Esophagus muscularis mucosa (tissue), 4 donors: ENCODE measurements at places on chromosomes 12 and 14. TPM values are rescaled to one million over a fixed set of nuclear protein-coding genes. Genes with fewer than 3 reads are reported as not detected.

CEBPE gene
- not detected for total RNA-seq

TUNAR gene
- not detected for total RNA-seq

ACSM4 gene
- not detected for total RNA-seq

CFAP54 gene
- total RNA-seq, result 3.8 TPM

CIPC gene
- 63.0 TPM for total RNA-seq

GRCh38 chr12:118447181-118447580, 70.8 kb downstream of the SUDS3 start:
- no peak for DNase-seq

GRCh38 chr12:91866566-91866965, 279.1 kb downstream of the BTG1 start:
- DNase-seq, result no peak

- no peak for DNase-seq
Measured at GRCh38 chr14:97027256-97027999, 230.2 kb downstream of the VRK1 start.

DNA sequence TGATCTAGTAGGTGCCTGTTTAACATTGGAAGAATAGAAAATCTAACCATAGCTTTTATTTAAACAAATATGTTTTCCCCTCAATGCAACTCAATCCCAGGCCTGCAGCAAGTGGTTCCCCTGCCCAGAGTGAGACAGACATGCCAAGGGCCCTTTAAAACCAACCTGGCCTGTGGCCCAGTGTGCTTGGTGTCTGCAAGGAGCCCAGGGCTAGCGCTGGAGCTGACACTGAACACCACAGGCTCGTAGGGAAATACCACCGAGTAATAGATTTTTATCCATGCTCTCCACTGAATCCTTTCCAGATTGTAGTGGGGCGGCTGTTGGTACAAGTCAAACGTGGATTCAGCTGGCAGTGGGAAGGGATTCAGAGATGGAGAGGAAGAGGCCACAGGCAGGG, 95.6 kb upstream of the NRXN3 start:
- DNase-seq, result no peak

- no peak for DNase-seq
Measured at GRCh38 chr14:40656311-40656710, 950.4 kb upstream of the LRFN5 start.

- DNase-seq, result peak; percentile 50
Measured at GRCh38 chr12:67517181-67517887, 131.2 kb upstream of the DYRK2 start.

DNA sequence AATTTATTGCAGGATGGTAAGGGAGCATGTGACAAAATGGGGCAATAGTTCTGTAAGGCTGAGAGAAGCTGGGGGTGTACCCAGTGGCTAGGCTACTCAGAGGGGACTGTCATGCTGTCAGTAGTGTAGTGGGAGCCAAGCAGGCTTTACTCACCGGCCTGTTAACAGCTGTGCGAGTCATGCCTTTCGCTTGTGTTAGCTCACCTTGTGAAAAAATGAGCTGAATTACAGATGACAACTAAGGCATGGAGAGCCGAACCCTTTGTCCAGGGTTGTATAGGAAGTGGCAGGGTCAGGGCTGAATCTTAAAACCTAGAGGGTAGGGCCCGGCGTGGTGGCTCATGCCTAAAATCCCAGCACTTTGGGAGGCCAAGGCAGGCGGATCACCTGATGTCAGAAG, 37.9 kb downstream of the SH2B3 start:
- no peak for DNase-seq

DNA sequence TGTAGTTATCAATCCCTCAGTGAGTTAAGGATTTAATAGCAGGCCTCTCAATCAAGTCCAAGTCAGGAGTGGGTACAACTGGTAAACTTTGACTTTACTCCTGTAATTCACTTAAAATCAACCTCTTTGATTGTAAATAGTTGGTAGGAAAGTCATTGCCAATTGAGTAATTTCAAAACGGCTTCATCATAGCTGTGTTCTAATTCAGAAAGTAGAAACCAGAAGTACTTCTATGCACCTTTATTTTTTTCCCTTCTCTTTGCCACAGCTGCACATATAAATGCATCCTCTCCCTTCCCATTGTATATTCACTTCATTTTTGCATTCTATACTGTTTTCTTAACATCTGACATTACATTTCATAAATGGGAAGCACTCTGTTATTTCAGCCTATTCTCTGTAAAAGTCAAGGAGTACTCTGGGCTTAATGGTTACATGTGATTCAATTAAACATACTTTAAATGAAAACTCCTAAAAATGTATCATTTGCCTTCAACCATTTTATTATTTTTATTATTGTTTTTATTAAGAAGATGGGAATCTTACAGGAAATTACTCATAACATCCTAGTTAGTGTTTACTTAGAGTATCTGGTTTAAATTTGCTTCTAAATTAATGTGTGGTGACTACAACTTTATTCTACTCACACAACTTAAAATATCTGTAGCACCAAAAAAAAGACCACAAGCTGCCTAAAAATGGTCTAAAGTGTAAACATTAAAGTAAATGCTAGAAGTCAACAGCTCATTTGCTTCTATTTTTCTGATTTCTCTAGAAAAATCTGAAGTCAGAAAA, 171.2 kb downstream of the CEP128 start:
- no peak for DNase-seq

DNA sequence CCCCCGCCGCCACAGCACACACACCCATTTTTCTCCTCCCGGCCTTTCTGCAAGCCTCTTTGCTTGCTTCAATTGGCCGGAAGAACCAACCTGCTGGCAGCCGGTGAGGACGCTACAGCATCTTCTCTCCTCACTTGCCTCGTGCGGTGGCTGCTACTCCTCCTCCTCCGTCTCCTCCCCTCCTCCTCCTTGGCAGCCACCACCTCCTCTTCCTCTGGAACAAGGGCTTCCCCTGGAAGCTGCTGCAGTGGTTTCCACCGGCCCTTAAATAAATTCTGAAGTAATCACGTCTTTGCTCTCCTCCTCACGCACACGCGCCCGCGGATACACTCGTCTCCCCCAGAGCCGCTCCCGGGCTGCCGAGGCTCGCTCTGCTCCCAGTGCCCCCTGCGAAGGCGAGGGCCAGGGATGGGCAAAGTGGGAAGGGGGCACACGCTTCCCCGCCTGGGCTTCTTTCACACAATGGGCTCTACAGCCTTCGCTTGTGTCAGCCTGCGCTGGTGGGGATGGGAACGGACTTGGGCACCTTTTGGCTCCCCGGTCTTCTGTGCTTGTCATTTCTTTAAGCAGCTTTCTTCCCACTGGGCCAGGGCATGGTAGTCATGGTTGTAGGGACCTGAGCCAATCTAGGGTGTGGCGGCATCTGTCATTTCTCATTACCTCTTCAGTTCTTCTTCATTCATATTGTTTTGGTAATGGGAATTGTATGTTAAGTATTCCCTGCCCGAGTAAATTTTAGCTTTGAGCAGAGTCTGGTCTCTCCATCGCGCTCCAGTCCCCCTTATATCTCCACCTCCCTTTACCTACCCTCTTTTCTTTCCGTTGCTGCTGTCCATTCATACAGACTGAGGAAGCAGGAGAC, at the start of gene PPFIA2:
Gene PPFIA2, minus strand, starts transcription at position 161 of the 862 bp plus-strand sequence.
- DNase-seq, result no peak

DNA sequence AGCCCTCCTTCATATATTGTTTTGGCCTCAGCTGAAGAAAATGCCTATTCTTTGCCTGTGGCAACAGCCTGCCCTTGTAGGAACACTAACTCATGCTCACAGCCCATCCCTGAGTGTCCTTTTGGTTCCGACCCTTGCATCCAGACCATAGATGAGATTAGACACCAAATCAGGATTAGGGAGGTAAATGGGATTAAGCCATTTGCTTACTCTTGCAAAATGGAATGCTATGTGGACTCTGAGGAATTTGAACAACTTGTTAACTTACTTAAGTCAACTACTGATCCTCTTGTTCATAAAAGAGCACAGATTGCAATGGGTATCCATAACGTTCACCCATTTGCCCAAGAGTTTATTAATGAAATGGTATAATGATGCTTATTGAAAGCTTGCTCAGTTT, 27.3 kb downstream of the TSHR start:
- no peak for DNase-seq

- DNase-seq, result no peak
Measured at GRCh38 chr12:78120866-78121560, 290.3 kb downstream of the NAV3 start.

- no peak for DNase-seq
Measured at GRCh38 chr14:92653162-92653651, 95.2 kb downstream of the LGMN start.
